Fibroblast of skin of right quadriceps (primary cell): ENCODE measurements at places on chromosomes 11 and 22.

- no peak for DNase-seq
Measured at GRCh38 chr11:115891581-115891980, 387.4 kb upstream of the CADM1 start.

DNA sequence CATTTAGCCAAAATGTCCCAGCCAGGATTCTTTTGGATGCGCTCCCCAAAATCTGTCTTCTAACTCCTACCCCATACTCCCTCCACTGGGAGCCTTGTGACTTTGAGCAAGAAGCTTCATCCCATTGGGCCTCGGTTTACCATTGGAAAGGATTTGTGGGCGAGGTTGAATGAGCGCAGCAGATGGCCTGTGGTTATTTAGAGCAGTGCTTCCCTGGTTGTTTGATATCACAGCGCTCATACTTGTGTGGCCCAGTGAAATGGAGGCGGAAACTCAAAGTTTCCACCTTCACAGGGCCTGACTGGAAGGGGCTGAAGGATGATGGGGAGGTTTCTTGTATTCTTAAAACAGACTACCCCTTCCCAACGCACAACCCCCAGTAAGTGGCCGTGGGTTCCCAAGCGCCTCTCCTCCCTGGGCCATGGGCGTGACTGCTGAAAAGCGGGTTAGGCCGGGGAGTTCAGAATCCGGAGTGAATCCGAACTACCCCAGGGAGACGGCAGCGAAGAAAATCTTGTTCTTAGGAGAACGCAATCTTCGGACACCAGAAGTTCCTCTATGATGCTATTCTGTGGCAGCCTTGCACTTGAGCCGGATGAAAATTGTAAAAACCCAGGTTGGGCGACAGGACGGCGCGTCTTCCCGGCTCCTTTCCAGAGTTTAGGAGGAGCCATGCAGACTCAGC, 1.2 kb upstream of the ATF4 start:
- DNase-seq = no peak

- no peak for DNase-seq
Measured at GRCh38 chr11:120064341-120064740, 73.6 kb downstream of the TRIM29 start.

GRCh38 chr11:92130421-92130831, 94.2 kb upstream of the FAT3 start:
- peak; percentile 71 for DNase-seq

DNA sequence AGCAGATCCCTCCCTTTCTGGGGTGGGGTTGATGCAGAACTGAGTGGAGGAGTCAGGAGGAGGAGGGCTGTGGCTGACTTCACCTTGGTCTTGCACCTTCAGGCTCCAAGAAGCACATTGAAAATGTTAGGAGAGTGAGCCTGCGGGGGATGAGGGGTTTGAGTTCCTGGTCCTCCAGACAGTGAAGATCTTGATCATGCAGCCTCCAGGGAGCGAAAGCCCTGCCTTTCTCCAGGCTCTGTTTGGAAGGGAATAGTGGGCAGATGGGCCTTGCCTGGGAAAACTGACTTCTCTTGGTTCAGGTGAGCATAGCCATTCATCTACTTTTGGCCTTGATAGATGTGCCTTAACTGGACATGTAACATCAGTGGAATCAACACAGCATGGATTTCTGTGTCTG, 267.6 kb upstream of the B3GAT1 start:
- no peak for DNase-seq

- peak; percentile 99 for DNase-seq
Measured at GRCh38 chr11:106021967-106022794, at the start of gene MSANTD4. Gene MSANTD4 (minus strand): TSS chr11:106022240. CDS start chr11:106010917, 11,323 bp downstream.

GRCh38 chr22:22229683-22230420, 14.7 kb upstream of the VPREB1 start:
- no peak for DNase-seq

DNA sequence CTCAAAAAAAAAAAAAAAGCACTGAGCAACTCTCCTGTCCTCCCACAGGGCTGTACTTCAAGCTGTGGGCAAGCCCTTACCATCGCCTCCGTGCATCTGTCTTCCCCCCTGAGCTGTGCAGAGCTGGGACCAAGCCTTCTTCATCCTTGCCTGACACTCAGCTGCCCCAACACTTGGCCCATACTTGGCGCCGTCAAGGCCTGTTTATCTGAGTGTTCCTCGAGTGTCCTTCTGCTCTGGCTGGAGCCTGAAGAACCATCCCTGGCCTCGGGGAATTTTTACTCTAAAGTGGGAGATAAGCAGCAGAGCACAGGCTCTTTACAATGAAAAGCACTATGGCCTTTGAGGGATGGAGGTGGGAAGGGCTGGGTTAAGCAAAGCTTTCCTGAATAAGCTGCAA, 1.6 kb upstream of the TIRAP start:
- no peak for DNase-seq

DNA sequence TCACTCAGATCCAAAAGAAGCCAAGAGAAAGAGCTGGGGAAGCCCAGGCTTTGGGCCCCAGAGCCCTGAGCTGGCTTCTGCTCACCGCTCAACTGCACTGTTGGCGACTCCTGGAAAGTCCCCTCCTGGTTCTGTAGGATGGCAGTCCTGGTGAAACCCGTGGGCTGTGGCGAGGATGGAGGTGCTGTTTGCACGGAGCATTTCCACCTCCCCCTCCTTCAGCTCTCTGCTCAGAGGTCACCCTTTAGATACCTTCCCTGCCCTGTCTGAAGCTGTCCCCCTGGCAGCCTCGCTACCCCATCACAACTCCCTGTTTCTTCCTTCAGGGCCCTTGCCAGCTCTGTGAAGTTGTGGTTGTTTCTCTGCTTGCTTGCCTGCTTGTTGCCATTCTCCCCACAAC, 97.8 kb downstream of the MYO18B start:
- no peak for DNase-seq

DNA sequence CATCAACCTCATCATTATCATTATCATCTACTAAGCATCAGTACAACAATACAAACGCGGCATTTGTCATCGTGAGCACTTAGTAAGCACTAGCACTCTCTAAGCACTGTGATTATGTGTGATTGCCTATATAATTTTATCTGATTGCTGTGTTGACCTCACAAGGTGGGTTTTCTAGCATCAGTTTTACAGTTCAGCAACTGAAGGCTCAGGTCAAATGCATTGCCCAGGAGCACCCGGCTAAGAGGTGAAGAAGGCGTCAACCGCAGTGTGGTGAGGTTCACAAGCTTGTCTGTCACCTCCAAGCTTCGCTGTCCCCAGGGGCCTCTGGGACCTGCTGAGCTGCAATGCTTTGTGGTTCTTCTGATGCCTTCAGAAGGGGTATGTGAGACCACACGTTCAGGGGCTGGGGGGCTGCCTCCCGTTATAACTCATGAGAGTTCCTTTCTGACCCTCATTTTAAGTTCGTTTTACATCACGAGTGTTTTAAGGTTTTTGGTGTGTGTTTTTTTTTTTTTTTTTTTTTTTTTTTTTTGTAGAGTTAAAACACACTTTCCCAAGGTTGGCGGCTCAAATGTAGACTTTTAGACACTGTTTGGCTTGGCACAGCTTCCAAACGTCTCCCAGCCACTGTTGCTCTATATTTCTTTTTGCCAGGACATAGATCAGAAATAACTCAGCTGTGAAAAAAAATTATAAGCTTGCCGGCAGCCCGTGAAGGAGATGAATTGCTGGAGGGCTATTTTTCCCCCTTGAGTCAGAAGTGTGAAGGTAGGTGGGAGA, 33.8 kb upstream of the SCUBE1 start:
- no peak for DNase-seq

DNA sequence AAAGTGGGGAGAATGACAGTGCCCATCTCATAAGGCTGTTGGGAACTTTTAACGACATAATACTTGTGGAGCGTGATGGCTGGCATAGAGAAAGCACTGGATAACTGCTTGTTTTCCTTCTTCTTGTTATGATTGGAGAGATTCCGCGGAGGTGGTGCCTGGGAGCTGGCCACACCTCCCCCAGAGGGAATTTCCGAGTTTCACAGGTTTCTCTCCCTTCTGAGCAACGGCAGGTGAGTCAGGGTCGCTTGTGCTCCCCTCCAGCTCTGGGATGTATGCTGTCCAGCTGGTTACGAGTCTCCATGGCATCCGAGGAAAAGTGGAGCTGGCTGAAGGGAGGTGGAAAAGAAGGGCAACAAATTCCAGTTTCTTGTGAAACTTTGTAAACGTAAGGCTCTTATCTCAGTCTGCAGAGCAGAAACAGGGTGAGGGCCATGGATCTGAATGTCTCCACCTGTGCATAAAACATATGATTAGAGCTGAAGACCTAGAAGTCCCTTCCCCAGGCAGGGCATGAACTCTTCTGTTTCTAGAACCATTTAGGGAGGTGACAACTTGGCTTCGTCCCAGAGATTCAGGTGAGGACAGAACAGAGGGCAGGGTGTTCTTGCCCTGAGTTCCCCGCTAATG, 10.0 kb upstream of the PLET1 start:
- DNase-seq = no peak

DNA sequence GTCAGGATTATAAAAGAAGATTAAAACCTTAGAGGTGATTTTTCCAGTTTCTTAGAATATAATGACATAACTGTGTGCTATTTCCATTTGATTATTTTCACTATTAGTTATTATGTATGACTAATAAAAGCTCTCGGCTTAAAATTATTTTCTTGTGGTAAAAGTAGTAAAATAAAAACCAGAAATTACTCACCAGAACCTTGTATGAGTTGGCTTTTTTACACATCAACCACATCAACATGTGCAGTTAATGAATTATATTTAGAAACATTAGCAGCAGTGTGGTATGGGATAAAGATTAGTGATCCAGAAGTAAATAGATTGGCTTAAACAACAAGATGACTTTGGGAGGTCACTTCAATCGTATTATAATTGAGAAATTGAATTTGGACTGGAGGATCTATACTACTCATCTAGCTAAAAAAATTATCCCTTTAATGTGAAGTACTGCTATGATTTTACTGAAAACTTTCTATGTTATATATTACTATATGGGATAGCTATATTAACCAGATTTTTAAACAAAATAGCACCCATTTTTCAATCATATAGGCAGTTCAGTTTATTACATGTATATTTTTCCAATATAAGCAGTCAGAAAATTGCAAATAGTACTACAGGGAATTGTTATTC, 2.8 kb upstream of the BCO2 start:
- peak; percentile 76 for DNase-seq

DNA sequence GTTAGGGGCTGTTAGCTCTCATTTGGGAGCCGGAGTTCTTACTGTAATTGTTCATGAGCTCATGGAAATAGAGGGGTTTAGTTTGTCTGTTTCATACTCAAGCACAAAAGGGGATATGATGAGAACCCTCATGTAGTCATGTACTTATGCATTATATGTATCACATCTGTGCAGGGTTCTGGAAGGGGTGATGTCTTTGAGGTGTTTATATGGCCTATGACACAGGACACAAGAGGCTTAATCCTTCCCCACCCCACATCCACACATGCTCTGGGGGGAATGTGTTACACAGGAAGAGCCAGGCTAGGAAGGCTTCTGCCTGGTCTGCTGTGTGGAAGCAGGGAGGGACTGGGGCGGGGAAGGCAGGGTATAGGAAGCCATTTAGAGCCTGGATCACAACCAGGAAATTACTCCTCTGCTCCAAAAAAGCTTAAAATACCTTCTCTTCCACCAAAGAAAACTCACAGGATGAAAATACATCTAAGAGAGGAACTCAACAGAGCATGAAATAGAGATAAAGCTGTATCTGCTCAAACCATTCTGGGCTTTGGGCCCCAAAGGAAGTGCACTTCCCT, 316.1 kb downstream of the TMEM135 start:
- no peak for DNase-seq

DNA sequence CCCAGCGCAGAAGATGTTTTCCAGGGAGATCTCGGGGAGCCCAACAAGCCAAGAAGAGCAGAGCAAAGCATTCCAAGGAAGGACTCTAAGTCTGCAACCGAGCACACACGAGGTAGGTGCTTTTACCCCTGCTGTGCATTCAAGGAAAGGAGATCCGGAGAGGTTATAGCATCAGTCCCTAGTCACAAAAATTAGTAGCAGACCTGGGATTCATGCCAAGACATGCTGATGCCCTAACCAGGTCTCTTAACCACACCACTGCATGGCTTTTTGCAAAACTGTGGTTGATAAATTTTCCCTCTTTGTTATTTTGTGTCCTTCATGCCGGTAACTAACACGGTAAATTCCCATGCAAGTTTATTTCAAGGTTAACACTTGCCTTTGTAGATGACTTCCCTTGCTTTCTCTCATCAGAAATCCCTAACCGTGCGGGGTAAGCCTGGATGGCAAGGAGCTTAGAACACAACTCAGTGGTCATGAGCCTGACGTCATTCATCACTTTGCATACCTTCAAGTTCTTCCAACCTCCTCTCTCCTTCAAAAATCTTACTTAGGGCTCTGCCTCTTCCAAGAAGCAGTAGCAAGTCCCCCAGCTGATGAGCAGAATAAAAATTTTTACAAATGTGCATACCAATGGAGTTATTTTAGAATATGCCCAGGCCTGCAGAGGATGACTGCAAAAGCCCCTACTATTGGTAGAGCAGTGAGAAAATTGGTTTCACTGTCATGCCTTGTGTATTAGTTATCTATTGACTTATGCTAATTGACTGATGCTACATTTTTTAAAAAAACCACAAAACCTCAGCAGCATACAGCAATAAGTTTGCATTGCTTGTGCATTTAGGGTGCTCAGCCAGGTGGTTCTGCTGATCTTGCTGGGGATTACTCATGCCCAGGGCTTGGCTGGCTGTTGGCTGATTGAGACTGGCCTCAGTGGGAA, 465.1 kb downstream of the MN1 start:
- DNase-seq = peak; percentile 90

GRCh38 chr11:130775306-130776060, 140.8 kb downstream of the SNX19 start:
- DNase-seq = peak; percentile 68

GRCh38 chr11:14619603-14620531, 23.7 kb upstream of the PDE3B start:
- no peak for DNase-seq

GRCh38 chr11:86418106-86418505, 43.4 kb downstream of the CCDC81 start:
- DNase-seq = no peak
